ENCODE measurements at places on chromosomes 1 and 21.

GRCh38 chr1:26268290-26269197 is 11.3 kb upstream of the SH3BGRL3 start:
- no peaks in the 10 kb centered on the region for H3K4me1 ChIP-seq
- no peaks in the 10 kb centered on the region for H3K27me3 ChIP-seq
- no peak overlapping the region for H3K4me3 ChIP-seq
- peaks cover 68% of the 10 kb centered on the region for H3K36me3 ChIP-seq
- no peak overlapping the region for H3K27ac ChIP-seq

GRCh38 chr21:18030248-18030647 is 211.1 kb upstream of the C21orf91 start:
- H3K27me3 ChIP-seq = no peaks in the 10 kb centered on the region
- no peaks in the 10 kb centered on the region for H3K4me1 ChIP-seq
- H3K4me3 ChIP-seq = no peak overlapping the region
- ATAC-seq = no peak
- no peak overlapping the region for H3K27ac ChIP-seq

DNA sequence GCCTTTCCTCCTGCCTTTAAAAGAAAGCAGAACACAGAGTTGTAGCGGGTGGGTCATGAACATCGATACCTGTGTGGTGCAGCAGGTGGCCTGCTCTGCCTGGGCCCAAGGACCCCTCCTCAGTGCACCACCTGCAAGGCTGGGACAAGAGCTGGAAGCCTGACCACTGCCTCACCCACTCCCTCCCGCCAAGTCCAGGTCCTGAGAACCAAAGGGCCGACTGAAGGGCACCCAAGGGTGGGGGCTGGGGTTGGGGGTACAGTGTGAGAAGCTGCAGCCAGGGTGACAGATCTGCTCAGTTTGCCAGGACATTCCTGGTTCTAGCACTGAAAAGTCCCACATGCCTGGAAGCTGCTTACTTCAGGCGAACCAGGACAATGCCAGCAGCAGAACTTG is 36.1 kb downstream of the NTPCR start:
- H3K27ac ChIP-seq = no peak overlapping the region
- H3K4me3 ChIP-seq = no peak overlapping the region
- H3K27me3 ChIP-seq = no peaks in the 10 kb centered on the region
- H3K4me1 ChIP-seq = no peaks in the 10 kb centered on the region

DNA sequence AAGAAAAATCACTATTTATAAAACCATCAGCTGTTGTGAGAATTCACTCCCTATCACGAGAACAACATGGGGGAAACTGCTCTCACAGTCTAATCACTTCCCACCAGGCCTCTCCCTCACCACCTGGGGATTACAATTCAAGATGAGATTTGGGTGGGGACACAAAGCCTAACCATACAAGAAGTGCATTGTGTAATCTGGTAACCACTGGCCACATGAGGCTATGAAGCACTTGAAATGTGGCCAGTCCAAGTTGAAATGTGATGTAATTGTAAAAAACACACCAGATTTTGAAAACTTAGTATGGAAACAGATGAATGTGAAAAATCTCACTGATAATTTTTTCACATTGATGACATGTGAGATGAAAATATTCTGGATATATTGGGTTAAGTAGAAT is 293.8 kb downstream of the TTLL7 start:
- no peaks in the 10 kb centered on the region for H3K4me1 ChIP-seq
- ATAC-seq = no peak
- H3K27ac ChIP-seq = no peak overlapping the region

DNA sequence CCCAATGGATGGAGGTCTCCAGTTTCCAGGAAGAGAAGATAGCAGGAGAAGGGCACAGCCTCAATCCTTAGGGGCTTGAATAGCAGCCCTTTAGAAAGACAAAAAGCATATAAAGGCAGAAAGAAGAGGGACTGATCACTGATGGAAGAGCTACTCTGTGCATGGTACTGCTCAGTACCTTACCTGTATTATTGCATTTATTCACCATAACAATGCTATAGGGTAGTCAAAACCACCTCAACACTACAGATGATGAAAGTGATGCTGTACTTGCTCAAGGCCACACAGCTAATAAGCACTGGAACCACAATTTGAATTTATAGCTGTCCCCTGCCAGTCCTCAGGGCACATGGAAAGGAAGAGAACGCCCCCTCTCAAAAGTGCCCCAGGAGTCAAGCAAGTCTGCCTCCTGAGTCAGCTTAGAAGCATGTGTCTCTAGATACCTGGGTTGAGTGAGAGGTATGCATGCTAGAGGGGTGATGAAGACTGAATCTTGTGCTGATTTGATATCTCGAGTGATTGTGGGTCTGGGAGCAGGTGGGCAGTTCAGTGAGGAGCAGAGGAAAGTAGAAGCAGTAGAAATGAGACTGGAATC is 13.6 kb downstream of the DDAH1 start:
- no peaks in the 10 kb centered on the region for H3K36me3 ChIP-seq
- no peaks in the 10 kb centered on the region for H3K27me3 ChIP-seq
- no peak overlapping the region for H3K27ac ChIP-seq
- H3K4me3 ChIP-seq = no peak overlapping the region
- no peak for ATAC-seq
- H3K4me1 ChIP-seq = no peaks in the 10 kb centered on the region

GRCh38 chr1:31101147-31101502 is 35.6 kb upstream of the PUM1 start:
- H3K4me1 ChIP-seq = no peaks in the 10 kb centered on the region
- H3K36me3 ChIP-seq = no peaks in the 10 kb centered on the region
- H3K27me3 ChIP-seq = no peaks in the 10 kb centered on the region
- no peak overlapping the region for H3K27ac ChIP-seq

GRCh38 chr1:27603309-27603680 is 649 bp downstream of the AHDC1 start:
- no peaks in the 10 kb centered on the region for H3K36me3 ChIP-seq
- H3K4me3 ChIP-seq = peak overlapping the region; percentile 75
- ATAC-seq = peak; percentile 11
- peaks cover 33% of the 10 kb centered on the region for H3K4me1 ChIP-seq
- peak overlapping the region; percentile 94 for H3K27ac ChIP-seq
- H3K27me3 ChIP-seq = no peaks in the 10 kb centered on the region

GRCh38 chr1:207745285-207745684 is 6.6 kb upstream of the CD46 start:
- no peak for ATAC-seq
- H3K27ac ChIP-seq = no peak overlapping the region
- no peaks in the 10 kb centered on the region for H3K36me3 ChIP-seq
